Activated naive CD4-positive, alpha-beta T cell (primary cell): ENCODE measurements at places on chromosomes 3 and 15.

DNA sequence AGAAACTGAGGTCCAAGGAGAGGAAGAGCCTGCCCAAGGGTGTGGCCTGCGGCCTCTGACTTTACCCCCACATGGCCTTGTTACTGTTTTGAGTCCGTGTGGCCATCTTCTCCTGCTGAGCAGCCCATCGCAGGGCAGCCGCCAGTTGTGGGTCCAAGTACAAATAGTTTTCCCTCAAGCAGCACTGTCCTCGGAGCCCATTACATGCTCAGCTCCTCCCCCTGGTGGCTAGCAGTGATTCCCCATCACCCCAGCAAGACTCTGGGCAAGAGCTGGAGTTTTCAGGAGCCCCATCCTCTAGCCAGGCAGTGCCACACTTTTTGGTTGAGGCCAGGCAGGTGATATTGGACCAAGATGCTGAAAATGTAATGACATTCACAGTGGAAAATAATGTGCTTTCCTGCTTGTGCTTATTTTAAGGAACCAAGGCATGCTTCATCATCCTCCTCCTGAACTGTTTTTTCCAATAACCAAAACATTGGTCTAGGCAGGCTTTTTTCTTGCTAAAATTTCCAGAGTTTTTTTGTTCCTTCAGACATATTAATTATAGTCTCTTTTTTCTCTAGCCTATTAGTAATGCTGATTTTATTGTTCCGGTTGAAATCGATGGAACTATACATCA is 23.2 kb upstream of the VILL start:
- DNase-seq = peak; percentile 10

DNA sequence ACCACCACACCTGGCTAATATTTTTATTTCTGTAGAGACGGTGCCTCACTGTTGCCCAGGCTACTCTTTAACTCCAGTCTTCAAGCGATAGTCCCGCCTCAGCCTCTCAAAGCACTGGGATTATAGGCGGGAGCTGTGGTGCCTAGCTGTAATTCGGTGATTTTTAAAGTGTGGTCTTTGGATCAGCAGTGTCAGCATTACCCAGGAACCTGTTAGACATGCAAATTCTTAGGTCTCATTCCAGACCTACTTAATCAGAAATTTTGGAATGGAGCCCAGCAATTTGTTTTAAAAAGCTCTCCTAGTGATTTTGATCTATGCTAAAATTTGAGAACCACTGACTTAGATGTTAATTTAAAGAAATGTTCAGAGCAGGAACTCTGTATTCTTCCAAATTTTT is 51.9 kb downstream of the GOLM2 start:
- no peak for DNase-seq

- DNase-seq = no peak
Observed at GRCh38 chr15:57947781-57948180, 117.7 kb downstream of the ALDH1A2 start.

- no peak for DNase-seq
Observed at GRCh38 chr3:184945886-184946625, 134.1 kb downstream of the VPS8 start.

DNA sequence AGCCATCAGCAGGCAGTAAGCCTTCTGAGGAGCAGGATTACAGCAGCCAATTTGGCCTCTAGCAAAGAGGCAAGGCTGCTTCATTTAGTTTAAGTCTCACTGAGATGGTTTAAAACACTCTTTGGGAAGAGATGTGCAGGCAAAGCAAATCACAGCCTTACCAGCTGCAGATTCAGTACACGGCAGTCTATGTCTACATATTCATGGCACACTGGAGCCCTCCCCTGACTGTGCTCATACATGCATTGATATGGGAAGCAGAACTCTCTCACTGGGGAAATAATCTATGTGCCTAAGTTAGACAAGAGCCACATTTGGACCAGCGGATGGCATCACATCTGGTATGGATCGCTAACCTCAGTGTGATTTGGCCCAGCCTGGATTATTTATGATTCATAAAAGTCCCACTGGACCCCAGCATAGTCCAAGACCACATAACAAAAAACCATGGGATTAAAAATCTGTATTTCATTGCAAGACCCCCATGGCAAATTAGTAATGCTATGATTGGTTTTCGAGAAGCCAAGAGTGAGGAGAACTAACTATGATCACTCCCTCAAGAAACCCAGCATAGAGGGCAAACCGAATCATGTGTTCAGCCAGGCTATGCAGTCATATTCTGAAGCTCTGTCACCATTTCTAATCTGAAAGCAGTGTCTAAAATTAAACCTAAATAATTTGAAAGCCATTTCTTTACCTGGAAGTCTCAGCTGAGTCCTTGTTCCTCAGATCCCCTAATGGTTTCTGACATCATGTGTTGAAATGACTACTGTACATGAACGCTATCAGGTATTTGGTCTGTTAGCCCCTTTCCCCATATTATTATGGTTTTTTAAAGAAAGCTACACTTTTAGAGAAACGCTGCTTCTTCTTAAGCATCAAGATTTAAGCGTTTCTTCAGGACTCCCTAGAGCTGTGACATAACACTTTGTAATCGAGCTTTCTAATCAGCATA is 1.2 kb downstream of the PRICKLE2 start:
- no peak for DNase-seq

DNA sequence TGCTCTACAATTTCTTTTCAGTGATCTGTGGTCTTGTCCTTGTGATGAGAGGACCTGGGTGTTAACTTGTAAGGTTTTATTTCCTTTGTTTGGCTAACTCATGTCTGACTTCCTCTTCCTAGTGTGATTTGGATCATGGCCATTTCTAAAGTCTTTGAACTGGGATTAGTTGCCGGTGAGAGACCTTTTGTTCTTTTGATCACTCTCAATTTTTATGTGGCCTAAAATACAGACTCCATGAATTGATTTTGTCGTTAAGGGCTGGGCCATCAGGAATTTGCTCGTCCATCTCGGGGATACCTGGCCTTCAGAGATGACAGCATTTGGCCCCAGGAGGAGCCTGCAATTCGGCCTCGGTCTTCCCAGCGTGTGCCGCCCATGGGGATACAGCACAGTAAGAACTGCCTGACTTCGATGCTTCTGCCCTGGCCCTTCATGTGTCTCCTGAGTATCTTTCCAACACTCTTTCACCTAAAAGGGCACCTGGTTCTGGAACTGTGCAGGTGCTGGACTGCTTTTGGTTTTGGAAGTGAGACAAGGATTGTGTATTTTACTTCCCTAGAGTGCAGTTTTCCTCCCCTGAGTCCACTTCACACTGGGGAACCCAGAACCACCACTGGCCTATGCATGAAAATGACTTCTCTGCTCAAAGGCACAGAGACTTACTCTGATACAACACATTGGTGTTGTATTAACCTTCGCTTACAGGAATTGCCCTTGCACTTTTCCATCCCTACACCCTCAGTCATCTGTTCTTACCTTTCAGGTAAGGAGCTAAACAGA is 13.1 kb upstream of the LRRC2 start:
- DNase-seq = no peak

DNA sequence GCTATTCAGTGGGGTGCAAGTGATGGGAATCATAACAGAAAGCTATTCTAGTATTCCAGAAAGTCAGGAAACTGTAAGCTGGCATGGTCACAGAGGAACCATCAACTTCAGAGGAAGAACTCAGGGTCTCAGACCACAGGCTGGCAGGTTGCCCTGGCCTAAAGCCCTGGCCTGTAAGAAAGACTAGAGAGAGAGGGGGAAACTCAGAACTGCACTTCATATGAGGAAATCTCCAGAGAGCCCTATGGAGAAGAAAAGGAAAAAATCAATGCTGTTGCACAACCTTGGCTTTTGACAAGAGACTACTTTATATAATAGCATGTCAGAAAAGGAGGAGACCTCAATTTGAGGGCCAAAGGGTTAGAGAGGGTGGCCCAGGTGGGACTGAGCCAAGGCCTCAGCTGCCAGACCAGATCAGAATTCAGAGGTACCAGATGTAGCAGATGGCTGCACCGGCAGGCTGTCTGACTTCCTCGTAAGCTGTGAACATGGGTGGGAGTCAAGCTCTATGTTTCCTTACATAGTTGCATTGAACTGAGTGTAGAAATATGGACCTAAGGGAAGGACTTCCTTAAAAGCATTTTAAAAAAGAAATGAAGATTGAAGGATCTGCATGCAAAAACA is 333.8 kb downstream of the PDCD6IP start:
- DNase-seq = no peak

GRCh38 chr3:139935866-139936817 is 1.2 kb downstream of the CLSTN2 start:
- DNase-seq = no peak

- DNase-seq = no peak
Observed at GRCh38 chr3:164897342-164897741, 181.0 kb downstream of the SI start.

GRCh38 chr3:45473841-45474240 is 85.5 kb downstream of the LARS2 start:
- no peak for DNase-seq

GRCh38 chr3:119359476-119360326 is 65.5 kb downstream of the ARHGAP31 start:
- no peak for DNase-seq

DNA sequence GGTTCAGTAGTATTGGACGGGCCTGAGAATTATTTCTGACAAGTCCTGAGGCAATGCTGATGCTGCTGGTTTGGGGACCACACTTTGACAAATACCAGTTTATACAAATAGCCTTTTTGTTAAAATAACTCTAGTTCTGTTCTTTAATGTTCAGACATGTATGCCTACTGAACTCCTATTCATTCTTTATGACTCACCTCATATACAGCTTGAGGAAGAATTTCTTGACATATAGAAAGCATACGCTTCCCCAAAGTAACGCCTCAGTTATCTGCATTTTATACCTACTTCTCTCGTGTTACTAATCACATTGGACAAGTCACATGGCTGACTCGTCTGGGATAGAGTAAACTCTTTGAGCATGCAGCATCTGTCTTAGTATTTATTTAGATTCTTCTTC is 145.4 kb upstream of the GOLIM4 start:
- DNase-seq = no peak

DNA sequence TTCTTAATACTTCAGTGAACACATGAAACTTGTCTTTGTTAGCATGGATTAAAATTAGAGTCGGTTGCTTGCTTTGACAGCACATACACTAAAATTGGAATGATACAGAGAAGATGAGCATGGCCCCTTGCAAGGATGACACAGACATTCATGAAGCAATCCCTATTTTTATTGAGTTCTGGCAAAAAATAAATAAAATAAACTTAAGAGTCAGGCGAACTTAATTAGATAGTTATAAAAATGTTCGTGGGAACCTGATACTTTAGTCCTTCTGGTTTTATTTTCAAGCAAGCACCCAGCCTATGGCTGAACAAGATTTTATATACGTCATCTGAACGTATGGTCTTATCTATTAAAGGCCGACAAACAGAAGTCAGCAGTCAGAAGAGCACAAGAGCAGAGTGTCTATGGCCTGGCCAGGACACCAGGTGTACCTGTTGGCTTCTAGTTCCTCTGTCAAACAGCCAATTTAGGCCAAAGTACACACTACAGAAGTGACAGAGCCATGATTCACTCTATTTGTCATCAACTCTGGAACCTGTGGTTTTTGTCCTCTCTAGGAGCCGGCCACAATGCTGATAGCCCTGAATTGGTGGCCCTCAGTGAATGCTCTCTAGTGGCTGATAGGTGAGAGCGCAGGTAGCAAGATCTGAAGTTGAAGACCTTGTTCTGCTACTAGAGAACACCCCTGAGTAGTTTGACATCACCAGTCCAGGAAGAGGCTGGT is 64.3 kb downstream of the LEO1 start:
- DNase-seq = no peak

DNA sequence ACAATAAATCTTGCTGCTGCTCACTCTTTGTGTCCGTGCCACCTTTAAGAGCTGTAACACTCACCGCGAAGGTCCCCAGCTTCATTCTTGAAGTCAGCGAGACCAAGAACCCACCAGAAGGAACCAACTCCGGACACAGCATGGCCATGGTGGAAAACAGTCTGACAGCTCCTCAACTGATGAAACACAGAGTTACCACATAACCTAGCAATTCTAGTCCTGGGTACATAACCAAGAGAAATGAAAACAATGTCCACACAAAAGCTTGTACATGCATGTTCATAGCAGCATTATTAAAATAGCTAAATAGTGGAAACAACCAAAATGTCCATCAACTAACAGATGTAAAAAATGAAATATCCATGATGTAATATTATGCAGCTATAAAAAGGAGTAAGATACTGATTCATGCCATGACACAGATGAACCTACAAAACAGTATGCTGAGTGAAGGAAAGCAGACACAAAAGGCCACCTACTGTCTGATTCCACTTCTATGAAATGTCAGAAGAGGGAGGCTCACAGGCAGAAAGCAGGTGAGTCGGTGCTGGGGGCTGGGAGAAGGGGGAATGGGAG is 36.8 kb downstream of the VGLL4 start:
- no peak for DNase-seq
